ENCODE measurements at places on chromosomes 13 and 19.

DNA sequence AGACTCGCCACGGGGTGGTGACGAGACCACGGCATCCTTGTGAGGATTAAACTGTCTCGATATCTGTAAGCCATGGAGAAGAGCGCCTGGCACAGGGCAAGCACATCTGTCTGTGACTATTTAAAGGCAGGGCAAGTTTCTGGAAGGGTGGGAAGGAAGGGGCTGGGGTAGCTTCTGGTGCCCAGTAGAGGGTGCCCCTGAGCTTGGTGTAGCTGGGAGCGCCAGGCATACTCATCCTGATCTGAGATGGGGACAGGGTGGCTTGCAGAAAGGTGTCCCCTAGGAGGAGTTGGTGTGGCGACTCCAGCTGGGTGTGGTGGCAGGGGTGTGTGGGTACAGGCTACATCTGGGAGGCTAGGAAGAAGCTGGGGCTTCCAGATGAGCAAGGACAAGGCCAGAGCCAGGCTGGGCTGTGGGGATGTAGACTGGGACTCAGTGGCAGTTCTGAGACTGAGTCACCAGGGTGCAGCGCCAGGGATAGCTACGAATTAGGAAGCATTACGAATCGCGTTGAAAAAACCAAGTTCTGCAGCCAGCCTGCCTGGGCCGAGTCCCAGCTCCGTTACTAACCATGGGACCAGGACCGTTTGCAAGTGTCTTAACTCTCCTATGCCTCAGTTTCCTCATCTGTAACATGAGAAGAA is 23.1 kb upstream of the ASPDH start:
- no peak for DNase-seq

- no peak for DNase-seq
Observed at GRCh38 chr13:41461527-41462139, 4.3 kb downstream of the RGCC start.

GRCh38 chr19:38263689-38264485 is 486 bp upstream of the SPINT2 start:
- DNase-seq: peak; percentile 91

DNA sequence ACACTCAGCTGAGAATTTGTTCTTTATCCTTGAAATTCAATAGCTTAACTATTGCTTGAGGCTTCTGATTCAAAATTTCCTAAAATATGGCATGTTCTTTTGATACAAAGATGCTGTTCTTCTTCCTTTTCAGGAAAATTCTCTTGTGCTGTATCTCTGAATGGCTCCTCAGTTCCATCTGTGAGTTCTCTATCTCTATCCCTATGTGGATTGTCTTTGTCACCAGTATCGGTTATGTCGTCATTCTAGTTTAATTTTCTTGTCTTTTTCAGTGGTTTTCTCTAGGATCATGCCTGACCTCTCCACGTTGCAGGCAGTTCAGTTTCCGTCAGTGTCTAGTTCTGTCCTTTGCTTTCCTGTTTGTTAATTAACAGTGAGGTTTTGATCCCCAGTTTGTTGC is 104.6 kb upstream of the GJB6 start:
- no peak for DNase-seq

GRCh38 chr19:30691819-30692166 is 319.6 kb downstream of the ZNF536 start:
- DNase-seq: no peak

- no peak for DNase-seq
Observed at GRCh38 chr13:54078271-54078870, 1049.8 kb downstream of the OLFM4 start.

GRCh38 chr19:11446652-11447301 is 11.3 kb downstream of the PRKCSH start:
- peak; percentile 56 for DNase-seq

DNA sequence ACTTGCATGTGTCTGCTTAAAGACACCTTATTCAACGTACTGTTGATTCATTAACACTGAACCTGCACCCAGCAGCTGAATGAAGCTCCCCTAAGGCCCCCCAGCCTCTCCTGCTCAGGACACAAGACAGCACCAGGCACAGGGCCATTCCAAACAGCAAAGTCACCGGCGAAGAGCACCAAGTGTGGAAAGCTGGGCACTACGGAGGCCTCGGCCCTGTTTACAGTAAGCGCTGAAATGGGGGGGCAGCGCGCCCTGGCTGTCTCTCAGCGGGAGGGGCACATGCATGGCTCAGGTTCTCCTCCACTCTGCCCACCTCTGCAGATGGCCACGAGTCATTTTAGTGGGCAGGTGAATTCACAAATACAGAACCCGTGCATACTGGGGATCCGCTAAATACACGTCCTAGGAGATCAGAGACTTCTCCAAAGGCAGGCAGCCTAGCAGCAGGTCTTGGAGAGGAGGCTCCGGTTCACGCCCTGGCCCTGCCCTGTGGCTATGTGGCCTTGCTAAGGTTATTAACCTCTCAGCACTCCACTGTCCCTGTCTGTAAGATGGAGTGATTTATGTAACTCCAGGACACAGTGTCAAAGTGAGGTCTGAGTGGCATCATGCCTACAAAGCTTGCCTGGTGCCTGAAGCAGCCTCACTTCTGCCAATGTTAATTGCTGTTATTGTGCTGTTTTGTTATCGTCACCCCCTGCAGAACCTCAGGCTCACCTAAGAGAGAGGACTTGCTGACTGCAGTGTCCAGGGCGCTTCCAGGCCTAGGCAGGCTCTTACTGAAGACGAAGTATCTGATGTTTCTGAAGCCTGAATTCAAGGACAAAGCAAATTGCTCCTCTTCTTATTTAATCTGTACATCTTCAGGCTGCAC is 207.4 kb upstream of the SOX1 start:
- DNase-seq: no peak

- peak; percentile 36 for DNase-seq
Observed at GRCh38 chr13:97015661-97016350, 21.5 kb upstream of the OXGR1 start.

DNA sequence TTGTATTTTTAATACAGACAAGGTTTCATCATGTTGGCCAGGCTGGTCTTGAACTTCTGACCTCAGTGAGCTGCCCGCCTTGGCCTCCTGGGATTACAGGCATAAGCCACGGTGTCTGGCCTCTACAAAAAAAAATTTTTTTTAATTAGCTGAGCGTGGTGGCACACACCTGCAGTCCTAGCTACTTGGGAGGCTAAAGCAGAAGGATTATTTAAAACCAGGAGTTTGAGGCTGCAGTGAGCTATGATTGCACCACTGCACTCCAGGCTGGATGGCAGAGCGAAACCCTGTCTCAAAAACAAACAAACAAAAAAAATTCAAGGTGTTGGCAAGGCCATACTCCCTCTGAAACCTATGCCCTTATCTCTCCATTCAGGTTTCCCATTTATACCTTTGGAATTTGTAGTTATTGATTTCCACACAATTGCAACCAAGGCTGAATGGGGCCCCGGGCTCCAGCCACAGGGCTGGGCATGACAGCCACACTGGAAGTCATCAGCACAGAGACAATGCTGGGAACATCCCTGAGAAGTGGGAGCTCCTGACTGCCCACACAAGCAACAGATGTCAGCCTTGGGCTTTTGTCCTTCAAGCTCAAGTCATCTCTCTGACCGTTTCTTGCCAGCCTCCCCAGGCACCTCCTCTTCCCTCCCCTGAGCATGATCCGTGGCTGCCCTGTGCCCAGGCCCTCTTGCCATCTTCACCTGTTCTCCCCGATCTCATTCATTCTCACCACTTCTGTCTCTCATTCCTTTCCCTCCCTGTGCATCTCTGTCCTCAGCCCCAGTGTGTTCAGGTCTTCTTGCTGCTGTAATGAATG is 27.2 kb upstream of the CALM3 start:
- DNase-seq: no peak

GRCh38 chr13:73593199-73593765 is 534.5 kb downstream of the KLF5 start:
- no peak for DNase-seq

GRCh38 chr13:54614726-54615125 is 1586.1 kb downstream of the OLFM4 start:
- DNase-seq: no peak

DNA sequence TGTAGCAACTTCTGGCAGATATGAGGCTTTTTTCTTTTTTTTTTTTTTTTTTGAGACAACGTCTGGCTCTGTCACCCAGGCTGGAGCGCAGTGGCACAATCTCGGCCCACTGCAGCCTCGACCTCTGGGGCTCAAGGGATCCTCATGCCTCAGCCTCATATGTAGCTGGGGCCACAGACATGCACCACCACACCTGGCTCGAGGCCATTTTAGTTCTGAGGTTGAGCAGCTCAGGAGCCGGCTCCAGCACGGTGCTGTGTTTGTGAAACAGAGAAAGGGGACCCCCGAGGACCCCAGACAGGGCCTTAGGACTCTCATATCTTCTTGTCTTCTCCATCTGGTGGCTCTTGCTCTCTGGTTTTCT is 3.4 kb upstream of the FLT3LG start:
- no peak for DNase-seq

GRCh38 chr13:29369060-29369743 is 226.3 kb downstream of the SLC7A1 start:
- DNase-seq: peak; percentile 53

GRCh38 chr19:28961772-28962500 is 251.0 kb downstream of the UQCRFS1 start:
- no peak for DNase-seq

DNA sequence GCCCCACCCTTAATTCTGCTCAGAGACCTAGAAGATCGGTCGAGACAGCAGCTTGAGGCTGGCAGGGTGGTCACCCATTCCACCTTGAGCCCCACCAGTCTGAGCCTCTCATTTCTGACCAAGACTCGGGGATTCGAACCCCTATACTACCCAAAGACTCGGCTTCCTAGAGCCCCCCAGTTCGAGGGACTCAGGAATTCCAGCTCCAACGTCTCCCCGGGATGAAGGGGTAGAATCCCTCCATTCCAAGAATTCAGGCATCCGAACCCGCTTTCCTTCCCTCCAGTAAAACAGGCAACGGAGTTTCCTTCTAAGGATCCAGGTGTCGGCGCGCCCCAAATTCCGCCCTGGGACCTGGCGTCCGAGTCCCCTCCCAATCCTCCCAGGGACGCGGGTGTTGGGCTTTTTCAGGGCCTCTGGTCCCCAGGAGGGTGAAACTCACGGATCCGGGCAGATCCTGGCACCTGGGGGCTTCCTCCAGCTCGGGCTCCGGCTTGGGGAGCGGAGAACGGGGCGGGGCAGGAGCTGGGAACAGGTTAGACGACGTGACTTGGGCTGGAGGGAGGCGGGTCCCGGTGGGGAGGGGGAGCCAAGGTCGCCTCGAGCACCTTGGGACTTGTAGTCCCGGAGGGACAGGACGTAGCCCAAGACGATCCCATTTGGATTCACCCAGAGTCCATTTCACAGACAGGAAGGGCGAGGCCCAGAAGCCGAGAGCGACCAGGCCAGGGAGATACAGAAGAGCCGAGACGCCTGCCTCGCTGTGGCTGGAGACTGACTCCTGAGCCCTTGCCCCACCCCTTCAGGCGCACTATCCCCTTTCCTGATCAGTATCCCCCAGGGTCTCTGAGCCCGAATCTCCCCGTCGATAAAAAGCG is at the start of gene PPP1R13L:
PPP1R13L (minus strand) TSS at position 513 of the 878 bp plus-strand sequence. CDS start 6,751 bp downstream, outside the sequence.
- peak; percentile 86 for DNase-seq

DNA sequence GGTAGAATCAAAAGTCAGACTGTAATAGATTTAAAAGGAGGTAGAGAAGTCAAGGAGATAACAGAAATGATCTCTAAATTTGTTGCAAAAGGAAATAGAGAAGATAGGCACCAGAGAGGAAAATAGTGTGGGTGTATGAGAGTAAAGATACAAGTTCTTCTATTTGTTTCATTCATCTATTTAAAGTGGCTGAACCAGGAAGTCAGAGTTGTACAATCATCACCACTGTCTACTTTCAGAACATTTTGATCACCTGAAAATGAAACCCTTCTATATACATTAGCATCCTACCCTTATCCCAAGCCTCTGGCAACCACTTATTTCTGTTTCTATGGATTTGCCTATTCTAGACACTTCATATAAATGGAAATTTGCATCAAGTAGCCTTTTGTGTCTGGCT is 36.7 kb downstream of the INTS6 start:
- DNase-seq: no peak

- DNase-seq: no peak
Observed at GRCh38 chr19:58468216-58468839, 1.4 kb downstream of the ZNF324 start.

DNA sequence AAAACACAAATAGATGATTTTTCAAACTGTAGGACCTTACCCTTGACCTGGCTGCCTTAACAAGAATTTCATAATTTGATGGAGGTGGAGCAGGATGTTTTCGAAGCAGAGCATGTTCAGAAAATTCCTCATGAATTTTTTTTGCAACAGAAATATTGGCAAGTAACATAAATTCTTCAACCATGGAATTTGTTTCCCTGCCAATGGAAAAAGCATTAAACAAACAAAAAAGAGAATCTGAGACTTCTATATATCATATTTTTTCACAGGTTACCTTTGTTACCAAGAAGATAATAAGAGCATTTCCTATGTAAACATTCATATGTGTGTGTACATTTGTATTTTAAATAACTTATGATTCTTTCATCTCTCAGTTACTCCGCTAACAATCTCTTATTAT is 18.3 kb downstream of the DIS3 start:
- DNase-seq: peak; percentile 7

DNA sequence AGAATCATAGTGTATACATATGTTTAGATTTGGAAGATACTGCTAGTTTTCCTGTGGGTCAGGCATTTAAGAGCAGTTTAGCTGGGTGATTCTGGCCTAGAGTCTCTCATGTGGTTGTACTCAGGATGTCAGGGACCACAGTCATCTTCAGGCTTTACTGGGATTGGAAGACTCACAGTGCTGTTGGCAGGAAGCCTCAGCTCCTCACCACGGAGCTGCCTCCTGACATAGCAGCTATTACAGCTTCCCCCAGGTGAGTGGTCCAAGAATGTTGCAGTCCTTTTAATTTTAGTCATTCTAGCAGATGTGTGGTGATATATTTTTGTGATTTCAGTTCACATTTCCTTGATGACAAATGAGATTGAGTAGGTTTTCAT is 16.9 kb upstream of the GPR18 start:
- peak; percentile 90 for DNase-seq

DNA sequence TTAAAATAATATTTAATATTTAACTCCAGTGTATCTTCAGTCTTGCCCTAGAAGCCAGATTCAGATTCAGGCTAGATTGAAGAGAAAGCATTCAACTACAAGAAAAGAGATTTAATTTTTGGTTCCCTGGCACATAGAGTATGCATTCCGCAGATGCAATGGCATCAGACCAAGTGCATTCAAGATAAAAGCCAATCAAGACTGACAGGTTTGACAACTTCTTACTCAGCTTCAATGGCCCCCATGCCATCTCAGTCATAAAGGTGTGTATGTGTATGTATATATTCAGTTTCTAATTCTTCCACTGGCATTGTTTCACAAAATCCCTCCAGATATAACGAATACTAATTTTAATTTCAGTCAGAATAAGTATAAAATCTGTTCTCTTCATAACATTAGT is 650.8 kb upstream of the GPC6 start:
- no peak for DNase-seq
